ENCODE measurements at places on chromosomes 2 and 18. TPM values are rescaled to one million over a fixed set of nuclear protein-coding genes. Genes with fewer than 3 reads are reported as not detected.

The SEPTIN10 gene
- 113 TPM for total RNA-seq

The MXD1 gene
- total RNA-seq, result 10.3 TPM

The IKZF2 gene
- total RNA-seq, result 1.6 TPM

- DNase-seq, result no peak
Measured at GRCh38 chr2:120589771-120590608, 145.7 kb upstream of the GLI2 start.

DNA sequence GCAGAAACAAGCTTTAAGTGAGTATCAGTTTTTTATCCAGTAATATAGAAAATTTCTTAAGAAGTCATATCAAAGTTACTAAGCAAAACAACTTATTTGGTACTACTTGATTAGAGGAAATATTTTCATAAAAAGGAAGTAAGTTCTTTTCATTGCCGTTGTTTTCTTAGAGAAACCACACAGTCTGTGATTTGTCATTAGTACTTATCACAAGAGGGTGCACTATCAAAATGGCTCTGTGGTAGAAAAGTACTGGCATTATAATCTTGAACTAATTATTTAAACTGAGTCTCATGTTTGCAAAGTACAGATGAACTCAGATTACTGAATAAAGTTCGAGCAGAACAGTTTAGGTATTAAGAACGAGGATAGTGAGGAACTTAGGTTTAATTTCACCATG, 93.4 kb downstream of the IKZF2 start:
- no peak for DNase-seq

The TSPYL6 gene
- not detected for total RNA-seq
